Lower lobe of right lung (tissue), 2 donors: ENCODE measurements at places on chromosomes 16 and 17. TPM values are rescaled to one million over a fixed set of nuclear protein-coding genes. Genes with fewer than 3 reads are reported as not detected.

GRCh38 chr17:17523001-17523730, 27.0 kb upstream of the RASD1 start:
- DNase-seq = no peak

- DNase-seq = no peak
Observed at GRCh38 chr17:27446569-27447301, 9.5 kb upstream of the KSR1 start.

- DNase-seq = no peak
Observed at GRCh38 chr16:52383119-52383518, 163.8 kb downstream of the TOX3 start.

The SMURF2 gene
- total RNA-seq = 39.6 TPM

GRCh38 chr16:48612611-48613010, 2.6 kb upstream of the N4BP1 start:
- DNase-seq = no peak

DNA sequence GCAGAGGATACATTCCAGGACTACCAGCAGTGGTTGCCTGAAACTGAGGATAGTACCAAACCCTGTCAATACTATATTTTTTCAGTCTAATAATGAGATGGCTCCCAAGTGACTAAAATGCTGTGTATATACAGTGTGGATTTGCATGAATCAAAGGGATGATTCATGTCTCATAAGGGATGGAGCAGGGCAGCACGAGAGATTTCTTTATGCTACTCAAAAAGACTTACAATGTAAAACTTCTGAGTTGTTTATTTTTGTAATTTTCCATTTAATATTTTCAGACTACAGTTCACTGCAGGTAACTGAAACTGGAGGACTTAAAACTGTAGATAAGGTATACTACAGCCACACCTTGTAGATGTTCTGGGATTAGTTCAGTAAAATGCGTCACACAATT, 674.7 kb upstream of the SALL1 start:
- DNase-seq = no peak

DNA sequence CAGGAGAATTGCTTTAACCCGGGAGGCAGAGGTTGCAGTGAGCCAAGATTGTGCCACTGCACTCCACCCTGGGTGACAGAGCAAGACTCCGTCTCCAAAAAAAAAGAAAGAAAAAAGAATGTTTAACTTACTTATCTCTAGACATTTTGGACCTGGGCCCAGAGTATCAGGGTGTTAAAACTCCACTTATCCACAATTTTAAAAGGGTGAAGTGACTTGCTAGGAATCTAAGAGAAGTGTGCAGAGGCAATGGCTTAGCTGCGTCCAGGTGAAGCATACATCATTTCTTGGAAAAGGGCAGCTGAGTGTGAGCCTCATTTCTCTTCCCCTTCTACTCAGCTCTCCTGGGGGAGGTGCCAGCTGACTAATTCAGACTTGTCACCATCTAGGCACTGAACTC, 25.1 kb downstream of the ALDH3A2 start:
- DNase-seq = no peak

- DNase-seq = no peak
Observed at GRCh38 chr16:80097098-80097497, 443.7 kb upstream of the DYNLRB2 start.

The LAT gene
- 17.8 TPM for total RNA-seq
